HepG2 (cell line): ENCODE measurements at places on chromosomes 3 and 15.

DNA sequence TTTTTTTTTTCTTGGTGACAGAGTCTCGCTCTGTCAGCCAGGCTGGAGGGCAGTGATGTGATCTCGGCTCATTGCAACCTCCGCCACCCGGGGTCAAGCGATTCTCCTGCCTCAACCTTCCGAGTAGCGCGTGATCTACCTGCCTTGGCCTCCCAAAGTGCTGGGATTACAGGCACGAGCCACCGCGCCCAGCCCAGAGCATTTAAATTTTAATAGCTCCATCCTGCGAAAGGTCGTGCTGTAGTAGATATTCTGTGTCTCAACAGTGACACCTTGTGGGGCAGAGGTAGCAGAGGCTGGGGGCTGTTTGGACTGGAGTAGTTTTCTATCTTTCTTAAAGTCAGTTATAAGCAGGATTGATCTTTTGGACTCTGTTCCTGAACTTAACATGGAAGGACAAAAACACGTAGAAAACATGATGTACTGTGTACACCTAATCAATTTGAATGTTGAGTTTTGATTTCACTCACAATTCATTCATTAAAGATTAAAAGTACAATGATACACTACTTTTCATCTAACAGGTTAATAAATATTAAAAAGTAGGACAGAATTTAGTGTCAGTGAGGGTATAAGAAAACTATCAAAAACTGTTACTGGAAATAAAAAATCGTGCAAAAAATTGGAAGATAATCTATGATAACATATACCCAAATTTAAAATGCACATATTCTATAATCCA is 11.0 kb upstream of the PDCD6IP start:
- peak overlapping the region; percentile 73 for H3K4me3 ChIP-seq
- H3K27me3 ChIP-seq, result no peaks in the 10 kb centered on the region
- DNase-seq, result peak; percentile 65

DNA sequence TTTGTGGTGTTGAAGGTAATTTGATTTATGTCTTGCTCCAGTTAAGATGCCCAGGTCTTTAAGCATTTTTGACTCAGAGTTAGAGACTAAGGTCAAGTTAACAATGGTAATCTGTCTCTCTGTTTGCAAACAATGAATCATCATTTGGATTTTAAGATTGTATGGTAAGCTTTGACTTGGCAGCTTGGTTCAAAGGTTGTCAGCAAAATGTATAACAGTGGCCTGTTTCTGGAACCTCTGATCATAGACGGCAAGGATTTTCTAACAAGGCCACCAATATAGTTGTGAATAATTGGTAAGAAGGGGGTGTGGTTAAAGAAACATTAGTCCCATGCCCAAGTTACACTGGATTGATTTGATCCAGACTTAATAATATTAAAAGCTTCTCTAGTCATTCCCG is 775.2 kb upstream of the GOLIM4 start:
- H3K27ac ChIP-seq, result peak overlapping the region; percentile 62
- no peaks in the 10 kb centered on the region for H3K36me3 ChIP-seq
- peaks cover 78% of the 10 kb centered on the region for H3K4me1 ChIP-seq
- no peak overlapping the region for H3K4me3 ChIP-seq
- H3K27me3 ChIP-seq, result no peaks in the 10 kb centered on the region
- DNase-seq, result peak; percentile 93

- H3K4me1 ChIP-seq, result peaks cover 19% of the 10 kb centered on the region
- peak; percentile 68 for DNase-seq
- no peaks in the 10 kb centered on the region for H3K27me3 ChIP-seq
Measured at GRCh38 chr15:60255390-60255789, 142.4 kb downstream of the ANXA2 start.

DNA sequence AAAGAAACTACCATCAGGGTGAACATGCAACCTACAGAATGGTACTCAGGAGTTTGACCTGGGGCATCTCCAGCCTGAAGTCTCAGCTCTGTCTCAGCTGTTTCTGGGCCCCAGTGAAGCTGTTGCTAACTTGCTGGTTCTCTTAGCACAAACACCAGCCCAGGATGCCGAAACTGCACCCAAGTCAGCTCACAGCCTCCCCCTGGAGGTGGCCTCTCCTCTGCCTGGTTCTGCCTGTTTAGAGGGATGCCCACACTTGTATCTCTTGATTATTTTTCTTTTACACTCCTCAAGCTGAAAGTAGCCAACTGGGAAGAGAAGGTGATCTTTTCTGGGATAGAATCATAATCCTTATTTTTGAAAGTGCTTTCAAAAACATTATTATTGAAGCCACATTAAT is 289.0 kb upstream of the RASGRP1 start:
- no peak overlapping the region for H3K27ac ChIP-seq
- H3K4me3 ChIP-seq, result no peak overlapping the region
- DNase-seq, result no peak
- no peaks in the 10 kb centered on the region for H3K27me3 ChIP-seq
- no peaks in the 10 kb centered on the region for H3K4me1 ChIP-seq
- H3K36me3 ChIP-seq, result no peaks in the 10 kb centered on the region

DNA sequence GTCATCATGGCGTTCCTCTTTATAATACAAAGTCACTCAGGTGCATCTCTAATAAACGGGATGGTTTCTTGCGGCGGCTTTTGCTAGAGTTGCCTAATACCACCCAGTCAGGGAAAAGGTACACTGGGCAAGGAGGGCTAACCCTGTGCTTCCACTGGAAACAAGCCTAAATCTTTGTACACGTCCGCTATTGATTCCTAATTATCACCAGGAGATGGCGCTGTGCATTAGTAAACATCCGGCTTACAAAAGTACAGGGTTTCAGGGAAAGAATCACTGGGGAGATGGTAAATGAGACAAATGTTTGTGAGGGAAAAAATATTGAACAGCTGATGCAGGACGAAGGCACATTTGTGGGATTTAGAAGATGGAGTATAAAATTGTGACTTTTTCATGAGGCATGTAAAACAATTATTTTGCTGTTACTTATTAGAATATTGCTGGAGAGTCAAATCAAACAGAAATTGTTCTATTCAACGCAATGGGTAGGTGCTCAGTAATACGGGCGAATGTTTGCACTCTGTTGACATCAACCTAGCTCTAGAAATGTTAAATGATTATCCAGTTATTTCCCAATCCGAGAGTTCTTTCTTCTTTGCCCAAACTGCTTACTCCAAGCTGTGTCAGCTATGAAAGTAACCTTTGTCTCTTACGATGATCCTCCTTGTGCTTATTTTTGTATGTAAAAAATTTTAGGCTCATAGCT is 50.6 kb downstream of the GMNC start:
- peak; percentile 54 for DNase-seq
- no peak overlapping the region for H3K27ac ChIP-seq
- H3K36me3 ChIP-seq, result no peaks in the 10 kb centered on the region
- H3K27me3 ChIP-seq, result no peaks in the 10 kb centered on the region
- peak overlapping the region; percentile 20; the same call in 1 of the 2 replicates for H3K4me3 ChIP-seq

DNA sequence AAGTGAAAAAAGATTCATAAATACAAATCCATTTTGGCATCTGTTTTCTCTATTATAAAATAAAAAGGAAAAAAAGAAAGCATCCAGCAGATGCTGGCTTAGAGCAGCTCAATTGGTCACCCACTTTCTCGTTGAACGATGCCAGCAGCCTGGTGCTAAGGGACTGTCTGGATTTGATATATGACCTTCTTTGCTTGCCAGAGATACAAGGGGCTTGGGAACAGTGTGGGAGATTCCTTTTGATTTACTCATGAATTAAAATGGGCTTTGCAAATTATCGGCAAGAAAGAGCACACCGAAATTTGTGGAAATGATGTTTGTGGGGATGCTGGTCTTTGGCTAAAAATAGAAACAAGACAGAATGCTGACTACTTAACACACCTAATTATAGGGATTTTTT is 210.3 kb upstream of the STT3B start:
- no peaks in the 10 kb centered on the region for H3K27me3 ChIP-seq
- no peaks in the 10 kb centered on the region for H3K36me3 ChIP-seq
- H3K27ac ChIP-seq, result no peak overlapping the region

GRCh38 chr15:60757831-60758570 is 279.1 kb upstream of the ICE2 start:
- H3K4me3 ChIP-seq, result no peak overlapping the region
- H3K36me3 ChIP-seq, result no peaks in the 10 kb centered on the region
- peaks cover 60% of the 10 kb centered on the region for H3K4me1 ChIP-seq
- peak overlapping the region; percentile 29 for H3K27ac ChIP-seq
- DNase-seq, result peak; percentile 58
- H3K27me3 ChIP-seq, result no peaks in the 10 kb centered on the region
